GM10248 (cell line): ENCODE measurements at places on chromosomes 7 and 10.

DNA sequence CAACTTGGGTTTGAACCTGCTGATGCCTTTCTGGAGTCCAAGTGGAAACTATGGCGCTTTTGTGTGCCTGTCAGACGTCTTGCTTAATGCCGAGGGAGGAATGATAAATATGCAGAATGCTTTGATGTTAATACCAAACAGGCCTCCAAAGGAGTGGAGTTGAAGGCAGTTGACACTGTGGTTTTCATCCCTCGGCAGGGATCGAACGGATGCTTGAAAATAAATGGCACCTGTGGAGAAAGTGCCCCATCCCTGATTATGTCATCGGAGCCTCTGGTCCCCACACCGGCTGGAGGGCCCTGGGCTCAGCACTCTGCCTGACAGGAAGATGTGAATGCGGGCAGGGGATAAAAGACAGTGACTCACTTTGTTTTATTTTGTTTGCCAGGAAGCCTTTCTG is 148.7 kb upstream of the GPR26 start:
- DNase-seq, result no peak

GRCh38 chr7:3520206-3520605 is 219.2 kb downstream of the SDK1 start:
- DNase-seq, result no peak

GRCh38 chr10:101397140-101397539 is 43.2 kb downstream of the BTRC start:
- DNase-seq, result no peak

DNA sequence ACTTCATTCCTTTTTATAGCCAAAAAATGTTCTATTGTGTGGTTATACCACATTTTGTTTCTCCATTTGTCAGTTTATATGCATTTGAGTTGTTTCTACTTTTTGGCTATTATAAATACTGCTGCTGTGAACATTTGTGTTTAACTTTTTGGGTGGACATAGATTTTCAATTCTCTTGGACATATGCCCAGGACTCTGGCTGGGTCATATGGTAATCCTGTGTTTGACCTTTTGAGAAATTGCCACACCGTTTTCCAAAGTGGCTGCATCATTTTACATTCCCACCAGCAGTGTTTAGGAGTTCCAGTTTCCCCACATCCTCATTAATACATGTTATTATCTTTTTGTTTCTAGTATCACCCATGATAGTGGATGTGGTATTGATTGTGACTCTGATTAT is 39.4 kb downstream of the CSGALNACT2 start:
- no peak for DNase-seq

GRCh38 chr10:44512431-44513022 is 127.6 kb upstream of the CXCL12 start:
- no peak for DNase-seq

GRCh38 chr7:139885511-139885910 is 56.4 kb downstream of the TBXAS1 start:
- DNase-seq, result no peak

- DNase-seq, result no peak
Measured at GRCh38 chr10:17548770-17549169, 68.4 kb downstream of the HACD1 start.

DNA sequence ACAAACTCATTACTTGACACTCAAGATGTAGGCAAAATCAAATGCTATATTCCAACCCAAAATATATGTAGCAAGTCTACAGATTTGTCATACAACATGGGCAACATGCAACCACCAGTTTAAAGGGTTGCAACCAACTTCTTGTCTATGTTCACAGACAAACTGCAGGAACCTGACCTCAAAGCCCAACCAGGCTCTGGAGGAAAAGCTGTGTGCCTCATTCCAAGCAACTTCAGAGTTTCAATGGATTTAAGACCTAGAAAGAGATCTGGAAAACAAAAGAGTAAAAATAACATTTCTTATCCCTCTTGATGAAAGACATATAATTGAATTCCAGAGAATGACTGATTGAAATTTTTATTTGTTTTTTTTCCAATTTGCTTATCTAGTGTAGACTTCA is 300.5 kb upstream of the ETV1 start:
- no peak for DNase-seq
